ENCODE measurements at places on chromosomes 16 and 17.

- DNase-seq = no peak
Observed at GRCh38 chr17:76757256-76757655, 19.3 kb downstream of the MFSD11 start.

- no peak for DNase-seq
Observed at GRCh38 chr17:41738801-41739112, 4.3 kb upstream of the HAP1 start.

- no peak for DNase-seq
Observed at GRCh38 chr16:27951489-27952120, 111.9 kb downstream of the GSG1L start.

GRCh38 chr16:19344224-19344801 is 58.8 kb downstream of the CLEC19A start:
- no peak for DNase-seq

DNA sequence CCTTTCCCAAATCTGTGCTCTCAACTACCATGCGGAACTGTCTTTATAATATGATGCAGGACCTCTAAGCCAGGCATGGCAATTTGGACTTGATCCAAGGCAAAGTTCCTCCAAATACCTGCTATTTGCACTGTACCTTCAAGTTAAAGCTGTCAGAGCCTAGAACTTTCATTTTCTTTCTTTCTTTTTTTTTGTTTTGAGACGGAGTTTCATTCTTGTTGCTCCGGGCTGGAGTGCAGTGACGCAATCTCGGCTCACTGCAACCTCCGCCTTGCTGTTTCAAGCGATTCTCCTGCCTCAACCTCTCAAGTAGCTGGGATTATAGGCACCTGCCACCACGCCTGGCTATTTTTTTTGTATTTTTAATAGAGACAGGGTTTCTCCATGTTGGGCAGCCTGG is 51.7 kb downstream of the ARHGAP27 start:
- no peak for DNase-seq

DNA sequence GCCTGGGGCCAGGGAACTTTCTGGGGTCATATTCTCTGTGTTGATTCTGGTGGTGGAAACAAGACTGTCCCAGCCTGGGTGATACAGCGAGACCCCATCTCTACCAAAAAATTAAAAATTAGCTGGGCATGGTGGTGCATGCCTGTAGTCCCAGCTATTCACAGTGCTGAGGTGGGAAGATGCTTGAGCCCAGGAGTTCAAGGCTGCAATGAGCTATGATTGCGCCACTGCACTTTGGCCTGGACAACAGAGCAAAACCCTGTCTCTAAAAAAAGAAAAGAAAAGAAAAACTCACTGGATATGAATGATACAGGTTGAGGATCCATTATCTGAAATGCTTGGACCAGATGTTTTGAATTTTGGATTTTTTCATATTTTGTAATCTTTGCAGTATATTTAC is 13.6 kb downstream of the SCGB1C2 start:
- no peak for DNase-seq

- no peak for DNase-seq
Observed at GRCh38 chr17:40530531-40530994, 29.1 kb upstream of the TNS4 start.

DNA sequence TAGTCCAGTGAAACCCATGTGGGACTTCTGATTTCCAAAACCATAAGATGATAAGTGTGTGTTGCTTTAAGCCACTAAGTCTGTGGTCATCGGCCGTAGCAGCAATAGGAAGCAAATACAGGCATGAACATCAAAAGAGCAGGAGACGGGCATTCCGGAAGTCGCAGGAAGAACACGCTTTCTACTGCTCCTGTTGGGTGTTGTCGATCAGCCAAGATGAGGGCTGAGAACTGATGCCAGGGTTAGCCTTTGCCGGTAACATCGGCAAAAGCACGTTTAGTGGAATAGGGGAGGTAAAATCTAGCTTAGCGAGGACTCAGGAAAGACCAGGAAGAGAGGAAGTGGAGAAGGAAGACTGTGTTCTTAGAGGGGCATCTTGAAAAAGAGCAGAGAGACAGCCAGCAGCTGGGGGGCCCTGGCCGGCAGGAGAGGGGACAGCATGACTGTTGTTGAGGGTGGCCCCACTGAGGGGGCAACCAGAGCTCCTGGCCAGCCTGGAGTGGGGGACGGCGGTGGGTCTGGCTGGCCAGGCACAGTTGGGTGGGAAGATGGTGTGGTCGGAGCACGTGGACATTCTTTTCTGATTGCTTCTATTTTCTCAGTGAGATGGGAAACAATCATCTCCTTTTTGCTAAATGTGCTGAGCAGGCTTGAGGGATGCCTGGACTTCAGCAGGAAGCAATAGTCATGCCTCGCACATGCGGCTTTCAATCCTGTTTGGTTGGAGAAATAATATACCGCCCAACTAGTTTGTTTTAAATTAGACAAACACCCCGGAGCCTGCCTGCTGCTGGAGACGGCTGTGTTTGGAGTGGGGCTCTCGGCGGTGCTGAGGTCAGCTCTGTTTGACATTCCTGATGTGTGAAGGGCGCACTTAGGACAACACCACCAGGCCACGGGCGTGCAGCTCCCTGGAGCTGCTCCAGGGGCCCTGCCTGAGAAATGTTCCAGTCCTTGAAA is 109.9 kb downstream of the METRNL start:
- no peak for DNase-seq

- DNase-seq = no peak
Observed at GRCh38 chr17:11495613-11496012, 102.7 kb upstream of the DNAH9 start.

DNA sequence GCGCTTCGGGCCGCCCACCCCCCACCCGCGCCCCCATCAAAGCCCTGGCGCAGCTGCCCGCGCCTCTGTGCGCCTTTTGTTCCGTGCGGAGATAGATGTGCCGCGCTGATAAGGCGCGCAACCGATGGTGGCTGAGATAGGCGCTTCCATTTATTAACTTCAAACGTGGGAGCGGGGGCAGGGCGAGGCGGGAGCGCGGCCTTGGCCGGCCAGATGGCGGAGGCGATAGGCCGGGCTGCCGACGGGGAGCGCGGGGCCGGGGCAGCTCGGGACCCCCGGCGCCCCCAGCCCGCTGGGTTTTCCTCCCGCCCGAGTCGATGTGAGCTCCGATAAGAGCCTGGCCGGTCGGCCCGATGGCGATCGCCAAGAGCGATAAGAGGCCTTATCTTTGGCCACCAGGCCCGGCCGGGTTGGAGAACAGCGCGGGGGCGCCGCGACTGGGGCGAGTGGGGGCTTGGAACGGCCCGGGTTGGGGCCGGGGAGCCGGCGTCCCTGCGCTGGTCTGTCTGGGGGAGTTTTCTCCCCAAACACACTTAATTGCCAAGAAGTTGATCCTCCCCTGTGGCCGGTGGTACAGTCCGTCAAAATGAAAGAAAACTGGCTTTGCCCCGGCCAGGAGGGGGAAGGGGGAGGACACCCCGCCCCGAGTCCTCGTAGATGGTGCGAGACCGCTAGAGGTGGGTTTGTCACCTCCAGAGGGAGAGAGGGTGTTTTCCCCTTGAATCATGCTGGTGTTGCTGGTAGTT is 2.7 kb downstream of the ZFPM1 start:
- DNase-seq = peak; percentile 56

- no peak for DNase-seq
Observed at GRCh38 chr17:44593156-44593555, 35.9 kb downstream of the FZD2 start.

GRCh38 chr17:11737313-11737679 is 139.0 kb downstream of the DNAH9 start:
- DNase-seq = no peak

DNA sequence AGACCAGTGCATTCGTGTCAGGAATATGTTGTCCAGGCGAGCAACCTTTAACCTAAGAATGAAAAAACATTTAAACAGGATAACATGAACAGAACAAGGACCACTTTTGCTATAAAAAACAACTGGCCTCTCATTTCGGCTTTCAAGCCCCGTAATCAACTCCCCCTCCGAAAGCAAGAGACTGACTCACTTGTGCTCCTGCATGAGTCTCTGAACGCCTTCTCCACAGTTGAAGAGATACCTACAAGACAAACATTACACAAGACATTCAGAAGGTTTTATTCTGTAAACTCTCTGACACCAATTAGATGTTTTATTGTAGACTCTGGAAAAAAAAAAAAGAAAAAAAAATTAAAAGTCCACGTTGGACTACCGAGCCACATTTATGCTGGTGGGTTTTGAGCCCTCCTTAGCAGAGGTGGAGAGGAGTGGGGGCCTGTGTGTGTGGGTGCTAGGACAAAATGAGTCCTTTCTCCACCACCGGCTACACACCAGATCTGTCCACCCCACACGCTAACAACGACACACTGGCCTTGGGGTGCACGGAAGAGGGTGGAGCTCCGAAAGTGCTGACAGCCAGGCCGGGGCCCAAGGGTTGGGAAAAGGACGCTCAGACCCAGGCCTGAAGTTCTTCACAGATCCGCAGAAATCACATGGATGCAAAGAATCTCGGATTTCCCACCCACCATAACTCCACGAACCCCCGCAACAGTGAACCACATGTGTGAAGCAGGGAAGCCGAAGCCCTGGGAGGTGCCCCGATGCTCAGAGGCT is 759 bp downstream of the ELAC2 start:
- DNase-seq = no peak

- no peak for DNase-seq
Observed at GRCh38 chr17:62859146-62859545, 51.0 kb upstream of the MARCHF10 start.

DNA sequence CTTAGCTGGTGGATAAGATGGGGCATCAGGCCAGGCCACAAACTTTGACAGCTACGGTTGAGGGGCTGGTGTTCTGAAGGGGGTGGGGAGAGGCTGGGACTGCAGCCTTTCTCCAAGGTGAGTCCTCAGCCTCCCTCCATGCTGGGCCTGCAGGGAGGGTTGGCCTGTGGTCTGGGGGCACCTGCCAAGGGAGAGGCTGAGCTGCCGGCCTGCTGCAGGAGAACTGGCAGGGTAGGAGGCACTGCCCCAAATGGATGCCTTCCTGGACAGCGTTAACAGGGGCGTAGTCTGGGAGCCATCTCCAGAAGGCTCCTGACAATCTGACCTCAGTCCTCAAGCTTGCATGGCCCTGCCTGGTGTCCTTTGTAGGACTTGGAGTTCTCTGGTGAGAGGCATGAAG is 5.1 kb downstream of the ELMO3 start:
- no peak for DNase-seq

GRCh38 chr16:62254847-62255246 is 218.6 kb upstream of the CDH8 start:
- DNase-seq = no peak

- no peak for DNase-seq
Observed at GRCh38 chr16:65510241-65510640, 388.4 kb upstream of the CDH11 start.

GRCh38 chr16:50193594-50193993 is 40.5 kb downstream of the TENT4B start:
- no peak for DNase-seq

DNA sequence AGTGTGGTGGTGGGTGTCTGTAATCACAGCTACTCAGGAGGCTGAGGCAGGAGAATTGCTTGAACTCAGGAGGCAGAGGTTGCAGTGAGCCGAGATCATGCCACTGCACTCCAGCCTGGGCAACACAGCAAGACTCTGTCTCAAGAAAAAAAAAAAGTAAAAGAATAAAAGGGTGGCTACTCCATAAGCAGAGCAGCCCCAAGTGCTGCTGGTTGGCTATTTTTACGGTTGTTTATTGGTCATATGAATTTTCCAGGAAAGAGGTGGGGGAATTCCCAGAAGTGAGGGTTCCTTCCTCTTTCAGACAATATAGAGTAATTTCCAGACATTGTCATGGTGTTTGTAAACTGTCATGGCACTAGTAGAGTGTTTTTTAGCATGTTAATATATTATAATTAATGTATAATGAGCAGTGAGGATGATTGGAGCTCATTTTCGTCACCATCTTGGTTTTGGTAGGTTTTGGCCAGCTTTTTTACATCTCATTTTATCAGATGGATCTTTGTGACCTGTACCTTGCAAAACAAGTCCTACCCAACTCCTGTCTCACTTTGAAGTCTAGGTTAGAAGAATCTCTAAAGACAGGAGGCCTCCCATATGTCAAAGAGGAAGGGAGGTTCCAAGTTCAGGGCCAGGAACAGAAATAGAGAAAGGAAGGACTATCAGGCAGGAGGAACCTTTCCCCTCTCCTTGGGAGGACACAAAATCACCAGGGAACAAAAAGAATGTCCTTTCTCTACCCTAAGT is 39.1 kb downstream of the HOXB1 start:
- no peak for DNase-seq

DNA sequence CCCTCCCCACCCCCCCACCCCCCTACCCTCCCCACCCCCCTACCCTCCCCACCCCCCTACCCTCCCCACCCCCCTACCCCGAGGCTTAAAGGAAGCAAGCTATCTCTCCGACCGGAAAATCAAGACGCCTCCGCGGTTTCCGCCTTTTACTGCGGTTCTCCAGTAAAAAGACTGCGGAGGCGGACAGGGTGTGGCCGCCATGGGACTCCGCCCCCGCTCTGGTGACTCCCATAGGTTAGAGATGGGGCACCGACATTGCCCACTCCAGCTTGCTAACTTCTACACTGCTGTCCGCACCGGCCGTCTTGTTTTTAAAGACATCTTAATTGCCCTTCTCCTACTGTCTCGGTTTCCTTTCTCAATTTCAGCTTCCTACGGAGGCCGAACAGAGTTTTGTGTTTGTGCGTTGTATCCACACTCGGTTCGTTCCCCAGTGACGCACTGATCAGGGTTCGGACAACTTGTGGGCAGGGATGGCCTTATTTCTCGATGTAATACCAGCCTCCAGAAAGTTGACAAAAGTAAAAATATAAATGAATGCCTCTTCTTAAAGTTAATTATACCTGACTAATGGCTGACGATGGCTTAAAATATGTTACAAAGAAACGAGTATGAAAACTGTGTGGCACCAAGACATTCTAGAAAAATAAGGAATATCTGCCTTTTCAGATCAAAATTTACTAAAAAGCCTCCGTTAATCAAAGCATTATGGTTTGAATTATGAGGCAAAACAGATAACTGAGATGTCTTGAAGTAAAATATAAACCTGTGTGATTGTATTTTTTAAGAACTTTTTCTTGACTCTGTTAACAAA is 1.1 kb upstream of the ZNF200 start:
- DNase-seq = peak; percentile 25

- no peak for DNase-seq
Observed at GRCh38 chr17:80793421-80793820, 198.2 kb upstream of the CHMP6 start.

- no peak for DNase-seq
Observed at GRCh38 chr17:45789874-45790273, 5.8 kb downstream of the CRHR1 start.
